ENCODE measurements at places on chromosomes 16 and 17.

DNA sequence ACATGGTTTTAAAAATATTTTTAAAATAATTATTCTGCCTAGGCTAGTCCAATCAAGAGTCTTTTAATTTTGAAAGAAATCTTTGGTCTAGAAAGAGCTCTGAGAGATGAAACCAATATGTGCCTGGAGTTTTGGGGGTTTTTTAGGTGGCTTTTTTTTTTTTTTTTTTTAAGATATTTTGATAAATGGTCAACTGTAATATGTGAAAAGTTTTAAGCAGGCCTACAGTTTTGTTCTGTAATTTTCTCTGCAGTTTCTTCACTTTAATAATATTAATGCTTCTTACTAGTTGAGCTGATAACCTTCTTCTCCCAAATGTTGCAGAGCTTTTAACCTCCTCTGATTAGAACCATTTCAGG, 45.1 kb downstream of the OMG start:
- no peak for DNase-seq

DNA sequence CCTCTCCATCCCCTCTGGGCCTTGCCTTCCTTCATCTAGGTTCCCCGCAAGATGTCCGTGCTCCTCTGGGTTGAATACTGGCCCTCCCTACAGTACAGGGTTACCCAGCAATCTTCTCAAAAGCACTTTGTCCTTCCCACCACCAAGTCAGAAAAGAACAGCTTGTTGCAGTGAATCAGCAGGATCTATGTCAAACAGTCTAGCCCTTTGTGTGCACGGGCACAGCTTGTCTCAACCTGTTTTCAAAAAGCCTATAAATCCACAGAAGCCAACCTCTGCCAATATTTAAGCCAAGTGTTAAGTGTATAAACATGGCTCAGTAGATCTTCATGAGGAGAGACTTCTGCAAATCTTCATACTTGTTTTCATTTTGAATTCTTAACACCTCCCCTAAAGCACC, 25.2 kb downstream of the C17orf67 start:
- no peak for DNase-seq

DNA sequence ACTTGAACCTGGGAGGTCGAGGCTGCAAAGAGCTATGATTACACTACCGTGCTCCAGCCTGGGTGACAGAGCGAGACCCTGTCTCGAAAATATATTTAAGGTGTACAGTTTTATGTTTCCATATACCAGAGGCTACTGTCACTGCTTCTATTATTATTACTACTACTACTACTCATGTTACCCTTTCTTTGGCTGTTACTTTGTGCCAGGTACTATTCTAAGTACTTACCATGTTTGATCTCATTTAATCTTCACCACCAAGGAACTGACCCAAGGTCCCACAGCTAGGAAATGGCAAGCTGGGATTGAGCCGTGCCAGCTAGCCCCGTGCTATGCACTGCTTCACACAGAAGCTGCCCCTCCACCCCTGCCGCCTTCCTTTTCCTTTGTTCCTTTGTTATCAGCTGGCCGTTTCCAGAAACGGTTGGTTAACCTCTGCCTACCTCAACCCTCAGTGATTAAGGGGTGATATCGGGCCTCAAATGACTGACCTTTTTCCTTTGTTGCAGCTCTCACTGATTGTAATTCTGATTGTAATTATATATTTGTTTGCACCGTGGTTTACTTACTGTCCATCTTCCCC, 78.4 kb downstream of the ABCC1 start:
- DNase-seq = no peak

DNA sequence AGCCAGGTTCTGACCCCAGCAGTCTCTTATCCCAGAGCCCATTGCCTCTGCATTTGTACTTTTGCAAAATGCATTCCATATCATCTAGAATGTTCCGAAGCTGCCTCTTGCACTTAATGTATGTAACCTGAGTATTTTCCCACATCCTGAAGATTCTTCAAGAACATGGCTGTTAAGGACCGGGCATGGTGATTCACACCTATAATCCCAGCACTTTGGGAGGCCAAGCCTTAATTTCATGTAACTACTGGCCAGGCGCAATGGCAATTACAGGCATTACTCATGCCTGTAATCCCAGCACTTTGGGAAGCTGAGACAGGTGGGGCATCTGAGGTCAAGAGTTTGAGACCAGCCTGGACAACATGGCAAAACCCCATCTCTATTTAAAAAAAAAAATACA, 31.7 kb upstream of the GAN start:
- DNase-seq = no peak

DNA sequence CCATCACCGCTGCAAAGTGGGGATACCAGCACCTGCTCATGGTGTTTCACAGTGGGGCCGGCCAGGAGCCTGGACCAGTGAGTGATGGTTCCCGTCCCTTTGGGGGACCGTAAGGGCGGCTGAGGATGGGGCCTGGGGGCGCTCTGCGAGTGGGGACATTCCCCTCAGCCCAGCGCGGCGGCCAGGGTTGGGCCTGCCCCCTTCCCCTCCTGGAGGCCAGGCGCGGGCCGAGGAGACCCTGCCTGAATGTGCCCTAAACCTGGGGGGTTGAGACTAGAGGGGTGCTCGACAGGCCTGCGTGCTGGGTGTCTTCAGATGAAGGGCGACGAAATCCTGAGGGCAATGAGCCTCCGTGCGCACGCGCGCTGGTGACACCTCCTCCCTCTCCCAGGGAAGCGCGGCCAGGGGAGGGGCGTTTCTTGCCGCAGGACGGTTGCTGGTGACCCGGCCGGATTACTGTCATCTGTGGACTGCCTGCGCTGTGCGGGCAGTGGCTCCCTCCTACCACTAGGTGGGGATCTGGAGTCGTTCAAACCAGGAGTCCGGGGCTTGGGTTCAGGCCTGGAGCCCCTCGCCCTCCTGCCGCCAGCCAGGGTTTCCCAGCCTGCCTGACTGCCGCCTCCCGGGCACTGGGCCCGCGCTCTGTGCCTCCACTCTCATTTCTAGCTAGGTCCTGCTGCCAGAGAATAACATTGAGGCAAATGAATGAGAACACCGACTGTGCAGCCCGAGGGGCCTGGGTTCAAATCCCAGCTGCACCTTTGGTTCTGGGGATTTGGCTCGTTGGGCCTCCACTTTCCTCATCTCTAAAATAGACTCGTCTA, 17.1 kb downstream of the TBX2 start:
- no peak for DNase-seq
